ENCODE measurements at places on chromosomes 1 and 21.

- no peak overlapping the region for H3K4me3 ChIP-seq
- H3K27me3 ChIP-seq, result no peaks in the 10 kb centered on the region
- no peaks in the 10 kb centered on the region for H3K36me3 ChIP-seq
- H3K27ac ChIP-seq, result no peak overlapping the region
- no peak for DNase-seq
Observed at GRCh38 chr1:115365738-115366137, 27.7 kb upstream of the NGF start.

- no peak for DNase-seq
- no peaks in the 10 kb centered on the region for H3K4me1 ChIP-seq
- no peak overlapping the region for H3K27ac ChIP-seq
- H3K4me3 ChIP-seq, result no peak overlapping the region
- no peaks in the 10 kb centered on the region for H3K27me3 ChIP-seq
Observed at GRCh38 chr1:25432749-25433388, 2.2 kb downstream of the MACO1 start.

DNA sequence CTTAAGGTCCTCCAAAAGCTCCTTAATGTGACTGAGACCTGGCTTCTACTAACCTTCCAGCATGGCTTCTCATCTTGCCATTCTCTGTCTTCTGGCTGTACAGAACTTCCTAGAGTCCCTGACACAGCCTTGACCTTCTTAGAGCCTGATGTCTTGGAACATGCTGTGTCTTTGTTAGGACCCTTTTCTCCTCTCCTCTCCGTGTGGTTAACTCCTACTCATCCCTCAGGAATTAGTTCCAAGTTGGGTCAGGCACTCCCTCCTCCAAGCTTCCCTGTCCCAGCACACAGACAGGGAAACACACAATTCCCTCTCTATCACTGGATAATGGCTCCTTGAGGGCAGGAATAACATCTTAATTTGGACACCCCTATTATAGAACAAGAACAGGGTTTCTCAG, 275.4 kb upstream of the USP24 start:
- DNase-seq, result no peak
- no peaks in the 10 kb centered on the region for H3K4me1 ChIP-seq
- H3K27ac ChIP-seq, result no peak overlapping the region
- no peaks in the 10 kb centered on the region for H3K36me3 ChIP-seq
- H3K27me3 ChIP-seq, result no peaks in the 10 kb centered on the region

GRCh38 chr1:215210167-215210566, 127.6 kb downstream of the KCNK2 start:
- H3K4me1 ChIP-seq, result 0 out of 2 replicates have a peak, but pooled peaks cover 1% of the 10 kb centered on the region
- H3K27ac ChIP-seq, result no peak overlapping the region
- H3K4me3 ChIP-seq, result no peak overlapping the region
- no peak for DNase-seq
- H3K27me3 ChIP-seq, result no peaks in the 10 kb centered on the region

GRCh38 chr1:2602866-2603520, 16.4 kb downstream of the PRXL2B start:
- no peak for DNase-seq
- no peak overlapping the region for H3K27ac ChIP-seq
- H3K36me3 ChIP-seq, result no peaks in the 10 kb centered on the region
- H3K27me3 ChIP-seq, result no peaks in the 10 kb centered on the region

DNA sequence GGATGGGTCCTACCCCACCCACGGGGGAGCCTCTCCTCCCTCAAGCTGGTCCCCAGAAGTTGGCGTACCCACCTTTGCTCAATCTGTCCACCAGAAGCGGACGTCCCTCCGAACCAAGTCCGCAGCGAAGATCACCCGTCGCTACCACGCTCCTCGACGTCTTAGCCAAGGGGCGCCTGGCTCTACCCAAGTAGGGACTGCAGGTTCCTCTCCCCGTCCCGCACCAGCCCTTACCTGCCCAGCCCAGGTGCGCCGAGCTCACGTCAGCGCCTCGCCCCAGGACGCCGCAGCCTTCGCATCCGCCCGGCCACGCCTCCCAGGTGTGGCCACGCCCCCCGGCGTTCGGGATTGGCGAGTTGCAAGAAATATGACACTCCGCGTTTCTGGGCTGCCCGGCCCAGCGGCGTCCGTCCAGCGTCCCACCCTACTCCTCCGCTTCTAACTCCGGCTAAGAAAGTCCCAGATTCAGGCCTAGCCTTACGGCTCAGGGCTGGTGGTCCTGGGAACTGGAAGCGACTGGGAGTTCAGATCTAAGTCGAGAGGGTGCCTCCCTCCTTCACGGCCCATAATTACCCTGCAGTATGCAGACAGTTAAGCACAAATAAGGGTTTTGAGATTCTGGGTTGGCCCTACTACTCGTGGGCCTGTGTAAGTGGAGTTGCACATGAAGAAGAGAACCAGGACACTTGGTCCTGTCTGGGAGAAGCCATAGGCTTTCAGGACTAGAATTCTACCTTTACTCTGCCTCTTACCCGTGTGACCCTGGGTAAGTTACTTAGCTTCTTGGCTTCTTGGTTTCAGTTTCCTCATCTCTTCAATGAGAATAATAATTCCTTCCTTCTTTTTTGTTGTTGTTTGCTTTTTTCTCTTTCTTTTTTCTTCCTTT, at the start of gene IRF6:
IRF6 (minus strand) TSS at position 268 of the 886 bp plus-strand sequence. CDS start 4,729 bp downstream, outside the sequence.
- H3K27me3 ChIP-seq, result no peaks in the 10 kb centered on the region
- no peak within 1 kb of the TSS for H3K27ac ChIP-seq
- peak within 1 kb of the TSS; percentile 76 for H3K4me3 ChIP-seq
- no peaks in the 10 kb centered on the region for H3K36me3 ChIP-seq
- peak; percentile 92 for DNase-seq

DNA sequence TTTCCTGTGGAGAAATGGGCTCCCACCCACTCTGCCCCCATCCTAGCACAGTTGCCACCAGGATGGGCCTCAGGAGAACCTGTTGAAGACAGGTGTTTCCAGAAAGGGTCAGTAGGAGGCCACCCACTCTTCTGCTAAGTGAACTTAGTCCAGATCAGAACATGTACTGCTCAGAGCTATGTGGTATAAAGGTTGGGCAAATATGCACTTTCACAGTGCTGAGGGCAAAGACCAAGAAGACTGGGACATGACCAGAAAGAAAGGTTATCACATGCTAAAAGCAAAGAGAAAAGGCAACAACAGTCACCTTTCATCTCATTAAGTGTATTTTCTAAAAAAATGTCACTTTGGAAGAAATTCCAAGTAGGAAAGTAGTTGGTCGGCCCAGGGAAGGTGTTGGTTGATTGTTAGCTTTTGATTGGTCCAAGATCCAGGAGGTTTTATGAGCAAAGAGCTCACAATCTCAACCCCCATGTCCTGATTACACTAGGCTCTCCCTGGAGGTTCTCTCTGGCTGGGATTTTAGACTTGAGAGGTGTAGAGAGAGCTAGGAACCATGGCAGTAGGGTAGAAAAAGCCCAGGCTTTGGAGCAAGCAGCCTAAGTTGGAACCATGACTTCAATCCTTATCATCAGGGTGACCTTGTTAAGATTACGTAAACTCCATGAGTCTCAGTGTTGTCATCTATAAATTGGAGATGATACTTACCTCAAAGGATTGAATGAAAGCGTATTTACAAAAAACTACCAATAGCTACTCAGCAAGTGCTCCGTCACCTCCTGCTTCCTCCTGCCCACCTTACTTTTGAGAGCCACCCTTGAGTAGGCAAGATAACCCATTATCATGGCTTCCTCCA, 102.6 kb downstream of the GLUL start:
- no peaks in the 10 kb centered on the region for H3K4me1 ChIP-seq
- no peaks in the 10 kb centered on the region for H3K36me3 ChIP-seq
- H3K27ac ChIP-seq, result no peak overlapping the region
- no peak for DNase-seq
- H3K27me3 ChIP-seq, result no peaks in the 10 kb centered on the region

All from iPS DF 6.9 (cell line).